ENCODE measurements at places on chromosomes 13 and 19.

GRCh38 chr19:54390942-54391577 lies 24.2 kb upstream of the TTYH1 start:
- peak; percentile 70 for DNase-seq

GRCh38 chr19:35212241-35212640 lies 16.3 kb downstream of the FAM187B start:
- no peak for DNase-seq

DNA sequence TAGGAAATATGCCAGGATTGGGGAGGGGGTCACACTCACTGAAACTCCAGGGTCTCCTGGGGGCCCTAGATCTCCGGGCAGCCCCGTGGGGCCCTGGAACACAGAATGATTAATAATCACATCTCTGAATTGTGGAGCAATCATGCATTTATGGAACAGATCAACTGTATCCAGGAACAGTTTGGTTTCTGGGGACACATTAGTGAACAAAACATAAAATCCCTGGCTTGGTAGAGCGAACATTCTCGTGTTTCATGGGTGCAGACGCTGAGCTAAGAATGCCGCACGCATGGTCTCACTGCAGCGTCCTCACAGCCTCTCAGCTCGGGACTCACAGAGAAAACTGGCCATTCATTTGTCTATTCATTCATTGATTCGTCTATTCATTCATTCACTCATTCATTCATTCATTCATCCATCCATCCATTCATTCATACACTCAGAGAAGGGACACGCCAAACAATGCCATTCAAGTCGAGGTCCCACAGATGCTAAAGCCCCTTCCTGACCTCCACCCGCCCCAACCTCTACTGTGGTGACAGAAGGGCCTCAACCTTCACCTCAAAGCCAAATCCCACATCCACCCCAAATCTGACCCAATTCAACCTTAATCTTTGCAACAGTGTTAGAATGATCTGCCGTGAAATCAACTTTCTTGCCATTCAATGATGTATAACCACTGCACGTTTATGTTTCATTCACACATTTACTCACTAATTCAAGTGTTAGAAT lies 35.0 kb upstream of the OLFM2 start:
- DNase-seq: no peak

DNA sequence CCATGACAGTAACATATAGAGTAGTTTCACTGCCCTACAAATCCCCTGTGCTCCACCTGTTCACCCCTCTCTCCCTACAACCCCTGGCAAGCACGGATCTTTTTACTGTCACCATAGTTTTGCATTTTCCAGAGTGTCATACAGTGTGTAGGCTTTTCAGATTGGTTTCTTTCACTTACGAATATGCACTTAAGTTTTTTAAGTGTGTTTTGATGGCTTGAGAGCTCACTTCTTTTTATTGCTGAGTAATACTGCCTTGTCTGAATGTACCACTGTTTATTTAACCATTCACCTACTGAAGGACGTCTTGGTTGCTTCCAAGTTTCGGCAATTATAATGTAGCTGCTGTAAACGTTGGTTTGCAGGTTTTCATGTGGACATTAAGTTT lies 175.1 kb downstream of the ITGBL1 start:
- DNase-seq: no peak

DNA sequence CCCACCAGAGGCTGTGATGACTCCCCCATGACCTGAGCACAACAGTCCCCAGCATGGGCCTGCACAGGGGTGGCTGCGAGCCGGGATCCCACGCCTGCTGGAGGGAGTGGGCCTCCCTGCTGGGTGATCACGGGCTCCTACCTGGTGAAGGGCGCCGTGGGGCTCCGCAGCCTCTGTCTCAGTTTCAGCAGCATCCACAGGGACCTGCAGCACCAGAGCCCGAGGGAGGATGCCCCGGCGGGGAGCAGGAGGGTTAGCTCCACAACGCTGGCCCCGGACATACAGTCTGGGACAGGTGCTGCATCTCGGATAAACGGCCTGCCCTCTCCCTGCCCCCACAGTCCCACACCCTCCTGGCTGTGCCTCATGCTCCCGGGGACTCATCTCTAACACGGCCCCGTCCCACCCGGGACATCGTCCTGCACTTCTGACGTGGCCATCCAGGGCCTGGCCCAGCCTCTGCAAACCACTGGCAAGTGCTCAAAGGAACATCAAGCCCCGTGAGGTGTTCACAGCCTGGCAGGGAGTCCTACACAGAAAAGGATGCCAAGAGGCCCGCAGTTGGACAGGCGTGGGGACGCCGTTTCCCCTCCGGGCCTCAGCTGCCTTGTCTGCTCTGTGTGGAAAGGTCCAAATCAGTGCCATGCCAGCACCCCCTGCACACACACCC lies 10.5 kb downstream of the PEX11G start:
- no peak for DNase-seq

DNA sequence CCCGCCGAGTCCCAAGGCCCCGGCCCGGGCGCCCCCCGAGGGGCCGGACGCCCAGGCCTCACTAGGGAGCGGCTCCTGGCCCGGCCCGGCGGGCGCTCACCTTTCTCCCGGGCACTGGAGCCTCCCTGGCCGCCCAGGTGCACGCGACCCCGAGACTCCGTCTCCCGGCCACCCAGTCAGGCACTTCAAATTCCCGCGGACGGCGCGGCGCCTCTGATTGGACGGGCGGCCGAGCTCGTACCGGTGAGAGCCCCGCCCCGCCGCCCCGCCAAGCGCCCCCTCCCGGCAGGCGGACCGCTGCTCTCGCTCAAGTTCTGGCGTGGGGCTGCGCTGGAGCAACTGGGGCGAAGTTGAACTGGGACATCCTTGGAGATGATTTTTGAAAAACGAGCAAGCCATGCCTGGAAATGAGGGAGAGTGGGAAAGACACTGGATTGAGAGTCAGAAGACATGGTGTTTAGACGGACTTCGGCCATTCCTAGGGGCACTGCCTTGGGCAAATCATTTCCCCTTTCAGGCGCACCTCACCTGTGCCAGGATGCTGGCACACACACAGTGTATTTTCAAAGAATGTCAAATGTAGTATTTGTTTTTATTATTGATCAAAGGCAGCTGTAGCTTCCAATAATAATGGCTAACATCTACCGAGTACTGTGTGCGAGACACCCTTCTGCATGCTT lies 485.3 kb downstream of the UQCRFS1 start:
- no peak for DNase-seq

GRCh38 chr13:26513931-26514330 lies 43.6 kb upstream of the WASF3 start:
- no peak for DNase-seq

- no peak for DNase-seq
These were observed 2.3 kb upstream of the FCAR start for GRCh38 chr19:54871696-54872095.

- no peak for DNase-seq
These were observed 7.1 kb upstream of the WDR18 start for GRCh38 chr19:977058-977464.

DNA sequence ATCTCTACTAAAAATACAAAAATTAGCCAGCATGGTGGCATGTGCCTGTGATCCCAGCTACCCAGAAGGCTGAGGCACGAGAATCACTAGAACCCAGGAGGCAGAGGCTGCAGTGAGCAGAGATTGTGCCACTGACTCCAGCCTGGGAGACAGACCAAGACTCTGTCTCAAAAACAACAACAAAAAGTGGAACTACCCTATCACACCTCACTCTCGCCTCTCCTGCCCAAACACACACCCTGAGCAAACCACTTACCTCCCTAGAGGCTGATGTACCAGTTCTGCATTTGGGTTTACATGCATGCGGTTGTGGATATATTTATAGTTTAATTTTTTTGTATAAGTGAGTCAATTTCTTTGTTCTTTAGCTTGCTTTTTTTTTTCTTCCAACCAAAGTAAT lies 7.7 kb upstream of the PTOV1 start:
- DNase-seq: no peak

- DNase-seq: no peak
These were observed 17.4 kb upstream of the AP1M2 start for GRCh38 chr19:10604460-10604980.

DNA sequence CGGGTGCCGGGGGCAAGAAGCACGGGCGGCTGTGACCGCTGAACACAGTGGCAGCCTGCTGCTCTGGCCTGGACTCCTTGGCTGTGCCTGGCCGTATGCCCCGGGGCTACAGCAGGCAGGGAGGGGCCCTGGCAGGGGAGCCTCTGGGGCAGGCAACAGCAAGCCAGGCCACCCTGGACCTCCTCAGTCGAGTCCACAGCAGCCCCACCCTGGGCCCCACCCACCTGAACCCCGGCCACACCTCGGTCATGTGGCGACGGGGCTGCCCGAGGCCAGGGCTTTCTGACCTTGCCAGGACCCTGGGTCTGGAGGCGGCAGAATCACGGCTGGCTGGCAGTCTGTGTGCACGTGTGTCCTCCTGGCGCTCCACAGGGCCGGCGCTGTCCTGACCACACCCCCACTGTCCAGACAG lies 8.7 kb downstream of the CILP2 start:
- DNase-seq: no peak

DNA sequence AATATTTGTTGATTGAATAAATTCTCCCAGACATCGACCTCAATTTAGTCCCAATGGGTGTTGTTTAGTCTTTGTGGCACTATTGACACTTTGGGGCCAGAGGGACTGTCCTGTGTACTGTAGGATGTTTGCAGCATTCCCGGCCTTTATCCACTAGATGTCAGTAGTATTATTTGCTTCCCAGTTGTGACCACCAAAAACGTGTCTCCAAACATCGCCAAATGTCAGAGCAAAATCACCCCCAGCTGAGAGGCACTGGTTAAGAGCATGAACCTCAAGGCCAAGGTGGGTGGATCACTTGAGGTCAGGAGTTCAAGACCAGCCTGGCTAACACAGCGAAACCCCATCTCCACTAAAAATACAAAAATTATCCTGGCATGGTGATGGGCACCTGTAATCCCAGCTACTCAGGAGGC lies 15.4 kb downstream of the NLRP12 start:
- no peak for DNase-seq

DNA sequence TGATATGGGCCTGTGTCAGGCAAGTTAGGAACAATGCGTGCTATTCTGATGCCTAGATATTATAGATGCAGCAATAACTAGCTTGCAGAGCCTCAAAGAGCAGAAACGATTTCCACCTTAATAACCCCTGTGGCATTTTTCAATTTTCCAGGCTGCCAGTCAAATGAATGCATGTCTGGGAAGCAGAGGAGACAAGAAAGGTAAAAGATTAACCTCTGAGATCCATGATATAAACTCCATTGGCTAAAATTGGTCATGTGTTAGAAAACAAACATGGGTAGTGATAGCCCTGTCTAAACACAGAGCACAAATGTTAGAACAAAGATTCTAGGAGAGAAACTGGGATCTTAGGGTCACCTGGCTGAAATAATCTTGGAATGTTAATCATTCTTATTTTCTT lies 811.1 kb downstream of the DIAPH3 start:
- no peak for DNase-seq

DNA sequence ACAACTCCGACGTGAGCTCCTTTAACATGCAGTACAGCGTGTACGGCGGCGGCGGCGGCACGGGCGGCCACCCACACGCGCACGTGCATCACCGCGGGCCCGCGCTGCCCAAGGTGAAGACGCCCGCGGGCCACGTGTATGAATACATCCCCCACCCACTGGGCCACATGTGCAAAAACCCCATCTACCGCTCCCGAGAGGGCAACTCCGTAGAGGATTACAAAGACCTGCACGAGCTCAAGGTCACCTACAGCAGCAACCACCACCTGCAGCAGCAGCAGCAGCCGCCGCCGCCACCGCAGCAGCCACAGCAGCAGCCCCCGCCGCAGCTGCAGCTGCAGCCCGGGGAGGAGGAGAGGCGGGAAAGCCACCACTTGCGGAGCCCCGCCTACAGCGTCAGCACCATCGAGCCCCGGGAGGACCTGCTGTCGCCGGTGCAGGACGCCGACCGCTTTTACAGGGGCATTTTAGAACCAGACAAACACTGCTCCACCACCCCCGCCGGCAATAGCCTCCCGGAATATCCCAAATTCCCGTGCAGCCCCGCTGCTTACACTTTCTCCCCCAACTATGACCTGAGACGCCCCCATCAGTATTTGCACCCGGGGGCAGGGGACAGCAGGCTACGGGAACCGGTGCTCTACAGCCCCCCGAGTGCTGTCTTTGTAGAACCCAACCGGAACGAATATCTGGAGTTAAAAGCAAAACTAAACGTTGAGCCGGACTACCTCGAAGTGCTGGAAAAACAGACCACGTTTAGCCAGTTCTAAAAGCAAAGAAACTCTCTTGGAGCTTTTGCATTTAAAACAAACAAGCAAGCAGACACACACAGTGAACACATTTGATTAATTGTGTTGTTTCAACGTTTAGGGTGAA lies 6.6 kb downstream of the SLITRK5 start:
- DNase-seq: peak; percentile 45

DNA sequence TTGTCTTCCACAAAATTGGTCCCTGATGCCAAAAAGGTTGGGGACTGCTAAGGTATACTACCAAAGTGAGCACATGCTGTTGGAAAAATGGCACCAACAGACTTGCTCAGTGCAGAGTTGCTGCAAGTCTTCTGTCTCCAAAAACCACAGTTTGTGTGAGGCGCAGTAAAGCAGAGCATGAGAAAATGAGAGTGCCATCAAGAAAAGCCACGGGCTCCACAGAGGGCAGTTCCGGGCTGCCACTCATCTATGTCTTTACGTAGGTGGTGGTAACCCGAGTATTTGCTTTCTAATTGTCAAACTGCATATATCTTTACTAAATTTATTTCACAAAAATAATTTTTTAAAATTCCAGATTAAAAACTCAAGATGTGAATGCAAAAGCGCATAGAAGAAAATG lies 123.8 kb downstream of the RNF17 start:
- no peak for DNase-seq

DNA sequence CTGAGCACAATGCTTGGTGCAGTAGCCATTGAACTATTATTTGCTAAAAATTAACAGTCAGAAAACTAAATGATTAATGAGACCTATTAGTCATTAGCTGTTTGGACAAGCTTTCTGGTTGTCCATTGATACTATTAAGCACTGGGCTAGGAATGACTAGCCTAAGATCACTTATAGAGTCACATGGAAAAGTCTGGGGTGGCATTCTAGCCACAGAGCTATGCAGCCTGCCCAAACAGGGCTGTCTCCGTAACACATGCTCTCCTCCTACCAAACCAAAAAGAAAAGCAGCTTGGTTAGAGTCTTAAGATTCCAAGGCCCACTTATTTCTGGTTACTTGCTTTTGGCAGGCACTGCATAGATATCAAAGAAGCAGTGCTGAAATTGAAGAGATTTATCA lies 193.5 kb upstream of the NBEA start:
- no peak for DNase-seq

GRCh38 chr13:70622796-70623195 lies 514.5 kb upstream of the KLHL1 start:
- DNase-seq: no peak

- peak; percentile 78 for DNase-seq
These were observed 862 bp upstream of the VASP start for GRCh38 chr19:45506246-45506988.

GRCh38 chr13:47184321-47184720 lies 287.5 kb upstream of the HTR2A start:
- no peak for DNase-seq
